Karpas-422 (cell line): ENCODE measurements at places on chromosomes 7 and 10. TPM values are rescaled to one million over a fixed set of nuclear protein-coding genes. Genes with fewer than 3 reads are reported as not detected.

DNA sequence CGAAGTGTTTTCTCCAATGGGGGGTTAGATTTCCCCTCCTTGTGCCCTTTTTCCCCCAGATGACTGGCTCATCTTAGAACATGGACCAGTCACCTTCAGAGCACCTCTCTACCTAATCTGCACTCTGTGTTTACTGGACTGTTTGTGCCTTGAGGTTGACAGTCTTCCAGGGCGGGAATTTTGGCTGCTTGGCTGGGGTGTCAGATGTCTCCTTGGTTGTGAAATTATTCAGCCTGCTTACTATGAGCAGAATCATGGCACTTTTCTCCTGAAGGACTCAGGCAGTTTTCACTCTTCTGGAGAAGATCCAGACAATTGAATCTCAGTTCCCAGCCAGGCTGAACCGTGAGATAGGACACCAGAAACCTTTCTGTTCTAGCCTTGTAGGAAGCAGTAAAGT, 60.3 kb upstream of the NFKB2 start:
- DNase-seq = no peak

GRCh38 chr10:120732067-120732466, 119.1 kb upstream of the WDR11 start:
- DNase-seq = no peak

- DNase-seq = no peak
These were observed 26.6 kb downstream of the GIMAP8 start for GRCh38 chr7:150476819-150477631.

GRCh38 chr7:514651-515598, 4.7 kb downstream of the PDGFA start:
- DNase-seq = peak; percentile 76

GRCh38 chr7:10568891-10569290, 404.8 kb upstream of the PHF14 start:
- no peak for DNase-seq

DNA sequence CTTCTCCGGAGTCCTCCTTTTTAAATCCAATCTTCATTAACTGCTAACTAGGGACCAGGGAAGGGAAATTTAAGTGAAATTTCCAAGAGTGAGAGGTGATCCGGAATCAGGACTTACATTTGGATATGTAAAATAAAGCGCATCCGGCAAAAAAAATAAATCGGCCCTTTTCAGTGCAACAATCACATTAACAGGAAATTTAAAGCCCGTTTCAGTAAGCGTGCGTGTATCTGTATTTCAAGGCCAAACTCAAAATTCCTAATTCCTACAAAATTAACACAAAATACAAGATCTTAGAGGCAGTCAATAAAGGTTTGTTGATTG, 771 bp downstream of the DNAJC9 start:
- peak; percentile 61 for DNase-seq

DNA sequence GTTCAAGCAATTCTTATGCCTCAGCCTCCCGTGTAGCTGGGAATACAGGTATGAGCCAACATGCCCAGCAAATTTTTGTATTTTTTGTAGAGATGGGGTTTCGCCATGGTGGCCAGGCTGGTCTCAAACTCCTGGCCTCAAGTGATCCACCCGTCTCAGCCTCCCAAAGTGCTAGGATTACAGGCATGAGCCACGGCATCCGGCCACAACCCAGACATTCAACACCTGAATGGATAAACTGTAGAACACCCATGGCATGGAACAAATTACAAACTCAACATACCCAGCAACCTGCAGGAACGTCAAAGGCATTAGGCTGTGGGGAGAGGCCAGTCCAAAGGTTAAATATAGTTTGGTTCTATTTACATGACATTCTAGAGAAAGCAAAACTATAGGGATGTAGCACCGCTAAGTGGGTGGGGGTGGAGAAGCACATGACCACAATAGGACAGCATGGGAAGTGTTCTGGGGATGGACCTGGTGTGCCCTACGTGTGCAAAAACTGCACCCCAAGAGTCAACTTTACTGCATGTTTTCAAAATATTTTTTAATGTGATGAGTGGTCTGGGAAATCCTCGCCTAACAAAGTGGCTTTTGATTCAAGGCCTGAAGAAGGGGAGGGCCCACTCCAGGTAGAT, 6.5 kb upstream of the PGAM2 start:
- no peak for DNase-seq

- DNase-seq = no peak
These were observed 1073.9 kb downstream of the NXPH1 start for GRCh38 chr7:9507290-9507689.

DNA sequence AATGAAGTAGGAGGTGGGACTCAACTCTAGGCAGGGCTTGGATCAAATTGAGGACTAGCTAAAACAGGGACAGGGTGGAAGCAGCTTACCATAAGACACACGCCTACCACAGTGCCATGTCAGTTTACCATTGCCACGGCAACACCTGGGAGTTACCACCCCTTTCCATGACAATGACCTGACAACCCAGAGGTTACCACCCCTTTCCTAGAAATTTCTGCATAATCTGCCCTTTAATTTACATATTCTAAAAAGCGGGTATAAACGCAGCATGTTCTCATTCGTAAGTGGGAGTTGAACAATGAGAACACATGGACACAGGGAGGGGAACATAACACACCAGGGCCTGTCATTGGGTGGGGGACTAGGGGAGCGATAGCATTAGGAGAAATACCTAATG, 72.7 kb downstream of the GCC1 start:
- DNase-seq = no peak

DNA sequence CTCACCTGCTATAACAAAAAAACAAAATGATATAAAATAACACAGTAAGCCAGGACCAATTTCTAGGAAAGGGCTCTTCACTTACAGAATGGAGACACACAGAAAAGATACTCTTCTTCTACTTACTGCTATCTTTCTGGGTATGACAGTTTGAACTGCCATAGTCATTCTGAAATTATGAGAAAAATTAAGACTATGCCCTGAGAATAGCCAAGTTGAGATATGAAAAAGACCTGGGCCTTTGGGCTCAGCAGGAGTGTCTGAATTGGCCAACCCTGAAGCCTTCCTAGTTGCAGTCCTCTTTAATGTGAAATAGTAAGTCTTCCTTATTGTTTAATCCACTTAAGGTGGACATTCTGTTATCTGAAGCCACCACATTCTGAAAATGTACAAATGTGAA, 519.5 kb downstream of the GRID1 start:
- no peak for DNase-seq

GRCh38 chr10:96843823-96844222, 11.7 kb downstream of the LCOR start:
- no peak for DNase-seq

GRCh38 chr7:70193514-70193913, 595.2 kb downstream of the AUTS2 start:
- DNase-seq = peak; percentile 83

DNA sequence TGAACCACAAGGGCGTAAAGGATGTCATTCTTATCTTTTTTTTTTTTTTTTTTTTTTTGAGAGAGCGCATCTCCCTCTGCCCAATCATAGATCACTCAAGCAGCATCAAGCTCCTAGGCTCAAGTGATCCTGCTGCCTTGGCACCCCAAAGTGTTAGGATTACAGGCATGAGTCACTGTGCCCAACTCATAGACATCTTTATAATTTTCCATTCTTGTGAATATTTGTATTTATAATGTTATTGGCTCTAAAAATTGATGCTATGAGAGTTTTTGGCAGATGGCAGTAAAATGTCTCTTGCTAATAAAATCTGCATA, 128.7 kb downstream of the AKR1D1 start:
- DNase-seq = no peak

DNA sequence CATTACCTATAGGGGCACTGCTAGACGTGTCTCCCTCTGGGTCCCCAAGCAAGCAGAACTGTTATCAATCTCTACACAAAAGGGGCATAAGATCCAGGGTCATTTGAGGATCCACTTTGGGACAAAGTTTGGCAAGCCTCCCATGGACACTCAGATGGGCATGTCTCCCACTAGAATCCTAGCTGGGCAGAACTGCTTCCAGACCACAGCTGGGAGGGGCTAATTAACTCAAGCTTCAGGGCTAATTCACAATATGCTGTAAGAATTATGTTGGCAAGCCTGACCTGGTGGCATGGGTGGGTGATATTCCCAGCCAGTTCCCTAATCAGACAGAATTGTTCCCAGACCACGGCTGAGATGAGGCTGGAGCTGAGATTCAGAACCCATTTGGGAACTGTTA, 738.4 kb upstream of the FZD8 start:
- no peak for DNase-seq

- no peak for DNase-seq
These were observed 728 bp downstream of the CAV2 start for GRCh38 chr7:116500078-116500853.

- peak; percentile 44 for DNase-seq
These were observed 129.8 kb downstream of the BUB3 start for GRCh38 chr10:123284022-123284421.

DNA sequence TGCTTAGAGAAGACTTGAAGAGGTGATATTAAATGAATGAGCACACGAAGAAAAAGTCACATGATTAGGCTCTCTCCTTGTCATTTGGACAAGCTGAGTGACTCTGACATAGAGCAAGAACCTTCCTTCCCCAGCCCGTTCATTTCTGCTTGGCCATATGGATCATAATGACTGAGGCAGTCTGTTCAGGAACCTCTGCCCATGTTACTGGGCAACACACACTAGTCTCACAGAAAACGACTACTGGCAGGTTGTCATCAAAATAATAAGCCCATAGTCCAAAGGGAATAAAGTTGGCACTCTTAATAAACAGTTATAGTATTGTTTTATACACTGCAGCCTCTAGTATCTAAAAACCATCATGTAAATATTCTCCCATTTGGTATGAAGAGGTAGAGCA, 635.0 kb downstream of the REEP3 start:
- no peak for DNase-seq

Gene HHEX
- 71.7 and 84.2 TPM in 2 replicates for total RNA-seq

DNA sequence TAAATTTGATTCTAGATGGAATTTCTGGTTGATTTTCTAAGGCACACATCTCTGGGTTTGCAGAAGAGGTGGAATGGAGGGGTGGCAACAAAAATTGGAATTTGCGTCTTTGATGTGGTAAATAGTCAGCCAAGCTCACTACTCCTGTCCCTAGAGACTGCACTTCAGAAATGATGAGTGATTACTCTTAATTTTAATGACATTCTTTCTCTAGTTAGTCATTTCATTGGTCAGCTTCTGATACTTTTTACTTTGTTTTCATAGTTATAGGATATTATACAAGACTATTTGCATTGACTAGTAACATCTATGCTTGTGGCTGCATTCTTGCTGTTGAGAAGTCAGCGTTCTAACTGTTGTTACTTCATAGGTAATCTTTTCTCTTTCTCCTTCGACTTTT, 658.3 kb downstream of the SUGCT start:
- DNase-seq = no peak

DNA sequence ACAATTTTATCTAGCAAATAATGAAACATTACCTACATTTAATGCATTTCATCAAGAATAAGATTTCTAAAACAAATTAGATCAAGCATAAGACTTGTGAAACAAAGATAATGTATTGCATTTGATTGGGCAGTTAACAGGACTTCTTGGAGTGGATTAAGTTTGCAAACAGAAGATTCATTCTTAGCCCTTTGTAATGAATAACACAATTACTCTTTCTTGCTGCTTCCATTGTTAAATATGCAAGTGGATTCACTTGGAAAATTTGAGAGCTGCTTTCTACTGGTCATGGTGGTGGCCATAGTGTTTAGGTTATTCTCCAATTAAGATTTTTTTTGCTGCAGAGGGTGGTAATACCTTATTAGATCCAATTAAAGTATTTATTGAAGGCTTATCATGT, 6.0 kb downstream of the PPP1R9A start:
- no peak for DNase-seq

GRCh38 chr10:116300542-116300941, 23.7 kb upstream of the CCDC172 start:
- no peak for DNase-seq

Gene NPY4R
- not detected in 2 replicates for total RNA-seq

Gene PRRT4
- not detected in 2 replicates for total RNA-seq

DNA sequence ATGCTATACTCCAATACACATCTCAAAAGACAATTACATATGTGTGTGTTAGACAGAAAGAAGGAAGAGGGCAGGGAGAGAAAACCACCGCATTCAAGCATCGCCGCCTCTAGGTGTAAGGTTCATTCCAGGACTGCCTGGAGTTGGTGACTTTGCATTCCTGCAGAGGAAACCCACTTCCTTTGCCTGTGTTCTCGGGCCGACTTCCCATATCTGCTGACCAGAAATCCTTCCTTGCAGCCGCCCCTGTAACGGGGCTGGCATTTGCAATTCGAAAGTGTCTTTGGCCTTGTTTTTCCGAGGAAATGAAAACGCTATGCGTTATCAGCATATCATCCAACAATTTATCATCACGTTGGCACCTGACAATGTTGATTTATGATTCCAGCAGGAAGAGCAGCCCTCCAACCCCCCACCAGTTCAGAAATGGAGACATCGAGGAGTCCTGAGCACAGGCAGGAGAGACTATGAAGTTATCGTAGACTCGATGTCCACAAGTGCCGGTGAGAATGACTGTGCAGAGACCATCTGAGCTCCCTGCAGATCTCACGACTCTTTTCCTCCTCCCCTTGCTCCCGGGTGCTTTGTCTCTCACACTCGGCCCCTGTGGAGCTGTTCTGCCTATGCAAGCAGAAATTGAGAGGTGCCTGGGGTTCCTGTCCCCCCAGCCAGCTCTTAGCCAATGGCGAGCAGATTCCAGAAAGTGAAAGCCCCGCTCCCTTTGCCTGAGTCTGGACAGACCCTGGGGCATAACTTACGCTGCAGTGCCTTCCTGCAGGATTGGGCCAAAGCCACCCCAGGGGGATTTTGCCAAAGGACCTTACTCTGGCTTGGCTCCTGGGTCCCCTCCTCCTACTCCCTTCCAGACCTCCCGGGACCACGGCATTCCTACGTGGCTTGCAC, 68.9 kb upstream of the FOXK1 start:
- DNase-seq = no peak

GRCh38 chr10:24382979-24383663, 174.2 kb downstream of the KIAA1217 start:
- DNase-seq = no peak

Gene PON3
- not detected in 2 replicates for total RNA-seq

- no peak for DNase-seq
These were observed 2.6 kb upstream of the VIPR2 start for GRCh38 chr7:159147246-159147645.

Gene PTPRE
- total RNA-seq = 20.4 and 27.9 TPM in 2 replicates

DNA sequence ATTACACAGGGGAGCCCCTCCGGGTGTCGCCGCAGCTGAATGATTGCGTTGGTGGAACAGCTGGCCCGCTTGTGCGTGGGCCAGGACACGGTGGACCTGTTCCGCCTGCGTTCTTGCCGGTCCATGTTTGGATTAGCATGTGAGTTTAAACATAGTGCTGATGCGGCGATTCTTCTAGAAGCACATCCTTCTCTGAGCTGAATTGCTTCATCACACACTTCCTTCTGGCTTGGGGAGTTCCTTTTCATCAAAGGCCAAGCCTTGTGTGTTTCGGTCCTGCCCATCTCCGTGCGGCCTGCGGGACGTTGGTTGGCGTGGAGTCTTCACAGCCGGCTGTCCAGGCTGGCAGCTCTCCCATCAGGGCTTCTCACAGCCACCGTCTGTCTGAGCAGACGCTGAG, 45.5 kb upstream of the SLC29A4 start:
- DNase-seq = no peak

- DNase-seq = no peak
These were observed 67.2 kb downstream of the RAMP3 start for GRCh38 chr7:45224832-45225231.
